Tongue (tissue), 3 donors: ENCODE measurements at places on chromosomes 4 and X.

DNA sequence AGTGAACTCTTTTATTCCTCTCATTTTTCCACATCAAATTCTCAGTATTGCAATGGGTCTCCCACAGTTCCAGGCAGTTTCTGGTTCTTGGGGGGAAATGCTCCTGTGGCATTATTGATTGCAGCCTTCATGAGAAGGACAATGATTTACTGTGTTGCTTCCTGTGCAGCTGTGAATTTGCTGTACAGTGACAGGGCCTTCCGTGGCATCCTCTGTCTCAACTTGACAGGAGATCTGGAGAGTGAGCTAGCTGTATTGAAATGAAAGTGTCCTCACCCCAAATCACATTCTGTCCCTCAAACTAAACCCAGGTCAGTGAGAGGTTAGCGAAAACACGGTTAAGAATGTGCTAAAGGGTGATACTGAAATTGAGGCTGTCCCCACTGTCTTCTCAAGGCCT is 77.1 kb upstream of the ATOH1 start:
- no peak for DNase-seq

- no peak for DNase-seq
These were observed 33.9 kb downstream of the ZBTB49 start for GRCh38 chr4:4323705-4324534.

DNA sequence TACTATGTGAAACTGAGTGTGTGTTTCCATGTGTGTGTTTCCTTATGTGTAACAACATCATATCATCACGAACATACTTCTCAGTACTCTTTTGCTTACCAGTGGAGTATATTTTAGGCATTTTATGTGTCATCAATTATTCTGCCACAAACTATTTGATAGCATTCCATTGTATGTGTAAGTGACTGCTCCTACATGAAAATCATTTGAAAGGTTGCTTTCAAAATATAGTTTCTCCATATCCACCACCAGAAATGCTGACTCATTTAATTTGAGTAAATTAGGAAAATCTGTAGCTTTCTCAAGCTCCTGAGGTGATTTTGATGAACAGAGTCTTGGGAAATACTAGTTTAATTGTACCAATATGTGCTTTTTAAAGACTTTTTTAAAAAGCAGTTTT is 376.2 kb downstream of the PCDH18 start:
- DNase-seq, result no peak

DNA sequence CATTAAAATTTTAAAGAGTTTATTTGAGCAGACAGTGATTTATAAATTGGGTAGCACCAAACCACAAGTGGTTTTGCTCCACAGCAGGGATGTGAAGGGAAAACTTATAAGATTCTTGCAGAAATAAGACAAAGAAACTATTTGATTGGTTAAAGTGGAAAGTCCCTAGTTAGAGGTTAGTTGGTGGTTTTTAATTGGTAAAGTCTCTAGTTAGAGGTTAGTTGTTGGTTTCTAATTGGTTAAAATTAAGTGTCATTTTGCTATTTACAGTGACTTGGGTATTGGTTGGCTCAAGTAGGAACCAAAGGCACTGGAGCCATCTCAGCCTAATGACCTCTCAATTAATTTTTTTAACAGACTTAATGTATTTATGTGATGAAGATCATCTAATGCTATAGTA is 23.0 kb downstream of the ATG4A start:
- no peak for DNase-seq

- DNase-seq, result no peak
These were observed 33.2 kb downstream of the NBDY start for GRCh38 chrX:56762220-56762619.

DNA sequence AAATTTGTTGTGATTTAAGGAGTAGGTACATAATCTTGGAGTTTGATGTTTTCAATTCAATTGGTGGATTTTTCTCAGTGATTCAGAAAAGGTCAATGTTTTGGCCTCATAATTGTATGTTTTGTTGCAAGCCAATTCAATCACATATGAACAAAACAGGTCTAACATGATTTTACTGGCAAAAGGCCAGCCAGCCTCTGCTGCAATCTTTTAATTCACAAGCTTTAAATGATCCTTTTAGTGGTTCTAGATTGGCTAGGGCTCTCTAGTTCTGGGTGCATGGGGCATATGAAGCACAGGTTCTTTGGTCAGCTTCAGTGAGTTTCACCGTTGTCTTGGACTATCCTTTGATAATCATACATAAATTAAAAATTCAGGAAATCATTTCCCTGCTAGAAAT is 19.2 kb upstream of the SLC6A14 start:
- DNase-seq, result peak; percentile 11

- no peak for DNase-seq
These were observed 1.4 kb downstream of the BCAP31 start for GRCh38 chrX:153722704-153723350.

DNA sequence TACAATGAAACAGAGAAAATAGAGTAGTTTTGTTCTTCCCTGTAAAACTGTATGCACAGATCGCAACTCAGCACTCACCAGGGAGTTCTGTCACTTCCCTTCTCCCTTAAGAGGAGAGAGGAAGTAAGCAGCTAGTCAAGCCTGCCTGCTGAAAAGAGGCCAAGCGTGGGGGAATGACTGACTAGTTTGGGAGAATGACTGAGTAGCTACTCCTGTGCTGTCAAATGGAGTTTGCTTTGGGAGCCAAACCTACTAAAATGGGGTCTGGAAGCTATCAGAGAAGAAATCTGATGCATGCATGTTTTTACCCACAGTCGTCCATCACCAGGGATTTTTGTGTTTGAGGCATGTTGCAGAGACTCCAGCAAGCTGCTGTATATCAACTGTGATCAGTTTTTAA is 54.6 kb upstream of the LHFPL1 start:
- peak; percentile 24 for DNase-seq

- peak; percentile 82 for DNase-seq
These were observed at the start of gene TCEAL1 for GRCh38 chrX:103628386-103629317. Gene TCEAL1, plus strand, starts transcription at chrX:103628975. Its CDS starts 942 bp downstream, at chrX:103629917.

GRCh38 chrX:130114141-130114588 is 3.9 kb upstream of the ELF4 start:
- DNase-seq, result no peak

DNA sequence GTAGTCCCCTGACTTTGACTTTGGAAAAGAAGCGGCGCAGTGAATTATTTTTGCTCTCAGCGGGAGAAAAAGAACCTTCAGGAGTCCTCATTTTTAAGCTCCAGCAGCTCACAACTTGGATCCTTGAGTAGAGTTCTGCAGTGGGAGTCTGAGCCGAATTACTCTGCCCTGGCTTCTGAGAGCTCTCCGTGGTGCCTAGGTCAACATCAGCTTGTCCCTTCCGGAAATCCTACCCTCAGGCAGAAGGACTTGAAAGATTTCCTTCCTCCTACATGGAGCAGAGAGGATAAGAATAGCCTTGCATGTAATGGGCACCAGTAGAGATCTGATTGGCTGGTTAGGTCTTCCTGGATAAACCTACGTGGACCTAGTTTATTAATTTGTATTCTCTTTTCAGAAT is 549.7 kb upstream of the TENM3 start:
- DNase-seq, result no peak

GRCh38 chr4:2811830-2812611 is 19.1 kb downstream of the SH3BP2 start:
- DNase-seq, result peak; percentile 80

- DNase-seq, result peak; percentile 55
These were observed 112.4 kb upstream of the SPRY1 start for GRCh38 chr4:123284168-123284567.

GRCh38 chr4:123419885-123420755 is 23.5 kb downstream of the SPRY1 start:
- no peak for DNase-seq

DNA sequence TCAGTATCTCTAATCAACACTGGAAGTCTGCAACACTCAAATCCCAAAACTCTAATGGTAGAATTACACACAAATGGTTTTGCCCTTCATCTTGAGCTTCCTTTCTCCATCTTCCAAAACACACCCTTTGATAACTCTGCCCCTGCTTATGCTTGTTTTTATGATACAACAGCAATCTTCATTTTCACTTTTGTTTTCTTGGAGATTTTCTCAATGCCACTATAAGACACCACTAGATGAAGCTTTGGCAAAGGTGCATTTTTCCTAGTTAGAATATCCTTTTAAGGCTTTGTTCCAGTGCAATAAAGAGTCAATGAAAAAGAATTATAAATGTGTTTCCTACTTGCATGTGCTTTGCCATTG is 472.4 kb upstream of the NWD2 start:
- DNase-seq, result no peak

DNA sequence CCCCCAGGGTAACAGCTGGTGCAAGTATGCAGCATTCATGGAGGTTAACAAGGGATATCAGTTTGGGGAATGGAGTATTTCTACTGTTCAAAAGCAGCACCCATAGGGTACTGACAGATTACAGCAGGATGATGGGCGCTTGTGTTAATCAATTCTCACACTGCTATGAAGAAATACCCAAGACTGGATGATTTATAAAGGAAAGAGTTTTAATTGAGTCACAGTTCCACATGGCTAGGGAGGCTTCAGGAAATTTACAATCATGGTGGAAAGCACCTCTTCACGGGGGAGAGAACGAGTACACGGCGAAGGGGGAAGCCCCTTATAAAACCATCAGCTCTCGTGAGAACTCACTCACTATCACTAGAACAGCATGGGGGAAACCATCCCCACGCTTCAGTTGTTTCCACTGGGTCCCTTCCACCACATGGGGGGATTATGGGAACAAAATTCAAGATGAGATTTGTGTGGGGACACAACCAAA is 64.1 kb downstream of the TNIP2 start:
- DNase-seq, result no peak

- DNase-seq, result peak; percentile 88
These were observed 51.7 kb upstream of the CHRDL1 start for GRCh38 chrX:110847334-110847733.

DNA sequence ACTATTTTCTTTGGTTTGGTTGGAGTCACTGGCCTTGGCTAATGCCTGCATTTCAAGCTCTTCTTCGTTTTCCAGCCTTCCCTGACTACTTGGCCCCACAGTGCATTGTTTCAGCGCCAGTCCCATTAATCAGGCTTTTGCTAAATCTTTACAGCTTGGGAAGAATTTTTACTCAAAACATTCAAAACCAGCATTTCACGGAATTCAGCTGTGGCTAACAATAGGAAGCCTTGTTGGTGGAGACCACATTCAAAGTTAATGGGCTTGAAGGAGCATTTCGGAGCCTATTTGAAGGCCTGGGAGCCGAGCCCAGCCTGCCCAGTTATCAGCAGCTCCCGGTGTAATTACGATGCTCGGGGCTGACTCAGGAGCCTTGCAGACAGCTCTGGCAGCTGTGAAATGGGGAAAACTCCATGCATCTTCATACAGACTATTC is 30.8 kb upstream of the VCX2 start:
- DNase-seq, result peak; percentile 35

GRCh38 chrX:150366951-150367545 is 3.9 kb downstream of the MAMLD1 start:
- peak; percentile 21 for DNase-seq

GRCh38 chrX:97070346-97070745 is 186.6 kb downstream of the RPA4 start:
- DNase-seq, result no peak

- DNase-seq, result no peak
These were observed 186.4 kb downstream of the BCOR start for GRCh38 chrX:39911278-39911897.

GRCh38 chr4:121307445-121308327 is 73.1 kb downstream of the QRFPR start:
- DNase-seq, result peak; percentile 10

DNA sequence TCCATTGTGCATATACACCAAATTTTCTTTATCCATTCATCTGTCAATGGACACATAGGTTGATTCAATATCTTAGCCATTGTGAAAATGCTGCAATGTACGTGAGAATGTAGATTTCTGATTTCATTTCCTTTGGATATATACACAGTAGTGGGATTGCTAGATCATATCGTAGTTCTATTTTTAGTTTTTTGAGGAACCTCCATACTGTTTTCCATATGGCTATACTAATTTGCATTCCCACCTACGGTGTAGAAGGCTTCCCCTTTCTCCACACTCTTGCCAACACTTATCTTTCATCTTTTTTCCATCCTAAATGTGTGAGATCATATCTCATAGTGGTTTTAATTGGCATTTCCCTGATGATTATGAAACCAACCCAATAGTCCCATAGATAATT is 43.4 kb downstream of the ING2 start:
- DNase-seq, result no peak

DNA sequence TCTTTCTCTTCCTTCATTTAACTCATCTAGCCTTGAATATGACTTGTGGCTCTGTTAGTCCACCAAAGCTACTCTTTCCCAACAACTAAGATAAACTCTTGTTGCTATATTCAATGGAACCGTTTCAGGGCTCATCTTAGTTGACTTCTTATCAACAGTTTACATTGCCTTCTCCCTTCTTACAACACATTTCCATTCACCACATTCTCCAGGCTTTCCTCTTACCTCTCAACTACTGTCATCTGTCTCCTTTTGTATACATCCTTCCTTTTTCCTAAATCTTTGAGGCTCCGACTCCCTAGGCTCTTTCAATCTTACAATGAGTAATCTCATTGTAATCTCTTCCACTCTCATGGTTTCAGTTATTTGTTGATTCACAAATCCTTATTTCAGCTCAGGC is 58.5 kb downstream of the NCAPG start:
- DNase-seq, result no peak

DNA sequence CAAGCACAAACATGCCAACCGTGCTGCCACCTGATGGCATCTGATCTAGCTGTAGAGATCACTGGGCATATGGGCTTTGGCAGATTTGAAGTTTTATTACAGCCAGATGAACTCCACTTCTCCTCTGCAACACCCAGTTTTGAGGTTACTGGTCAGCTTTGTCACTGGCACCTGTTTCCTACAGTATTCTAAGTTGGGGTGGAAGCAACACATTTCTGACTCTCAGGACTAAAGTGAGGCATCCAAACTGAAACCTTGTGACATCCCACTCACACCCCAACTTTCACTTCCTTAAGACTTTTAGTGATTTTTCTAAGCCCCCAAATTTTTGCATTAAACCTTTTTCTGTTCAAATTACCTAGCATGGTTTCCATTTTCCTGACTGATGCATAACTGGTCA is 115.1 kb upstream of the PCDH18 start:
- DNase-seq, result no peak

DNA sequence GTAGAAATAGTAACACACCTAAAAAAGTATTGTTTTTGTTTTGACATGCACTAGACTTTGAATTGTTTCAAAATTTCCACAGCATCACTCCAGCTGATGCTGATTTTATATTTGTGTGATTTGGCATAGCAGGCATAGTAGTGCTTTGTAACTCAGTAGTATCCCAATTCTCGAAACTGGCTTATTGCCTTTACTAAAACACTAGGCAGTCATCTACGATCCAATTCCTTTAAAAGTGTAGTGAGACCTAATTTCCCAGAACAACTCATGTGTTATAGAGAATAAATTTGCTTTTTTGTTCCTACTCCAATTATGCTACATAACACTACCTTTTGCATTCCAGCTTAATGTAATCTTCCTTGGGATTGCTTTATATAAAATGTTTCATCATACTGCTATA is 797.7 kb downstream of the ADGRL3 start:
- DNase-seq, result no peak

DNA sequence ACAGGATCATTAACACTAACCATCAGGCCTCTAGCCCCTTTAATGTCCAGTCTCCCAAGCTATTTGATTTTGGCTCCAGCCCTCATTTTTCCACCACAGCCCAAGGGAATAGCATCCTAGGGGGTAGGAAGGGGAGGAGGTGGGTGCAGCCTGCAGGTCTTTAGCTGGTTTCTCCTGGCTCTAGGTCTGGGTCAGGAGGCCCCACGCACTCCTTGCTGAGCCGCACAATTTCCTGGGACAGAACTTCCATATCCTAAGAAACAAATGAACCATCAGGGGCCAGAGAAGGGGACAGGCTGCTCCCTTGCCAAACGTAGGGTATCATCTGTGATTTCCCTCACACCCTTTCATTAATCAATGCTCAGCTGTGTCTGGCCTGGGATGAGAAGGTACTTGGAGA is 2.4 kb upstream of the KCND1 start:
- no peak for DNase-seq
